ENCODE measurements at places on chromosomes 7 and 10.

DNA sequence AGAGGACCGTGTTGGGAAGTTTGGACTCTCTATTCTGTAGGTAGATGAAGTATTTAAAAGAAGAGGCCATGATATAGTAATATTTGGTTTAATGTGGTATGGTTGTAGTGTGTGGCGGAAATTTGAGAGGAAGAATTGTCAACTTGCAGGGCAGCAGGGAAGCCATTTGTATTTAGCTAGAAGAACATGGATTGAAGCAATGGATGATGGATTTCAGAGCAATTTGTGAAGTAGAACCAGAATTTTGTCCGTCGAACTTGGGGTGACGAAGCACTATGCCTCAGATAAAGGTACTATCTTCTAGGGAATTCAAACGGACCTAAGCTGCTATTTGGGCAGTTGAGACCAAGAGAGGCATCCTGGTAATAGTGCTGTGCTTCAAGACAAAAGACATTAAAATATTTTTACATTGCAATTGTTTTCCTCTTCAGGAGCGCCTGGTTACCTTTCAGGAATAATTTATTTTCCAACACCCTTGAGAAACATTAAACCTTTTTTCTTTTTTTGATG lies 615 bp upstream of the WBP1L start:
- no peak for DNase-seq

GRCh38 chr7:155278921-155279320 lies 18.8 kb upstream of the INSIG1 start:
- DNase-seq, result no peak

DNA sequence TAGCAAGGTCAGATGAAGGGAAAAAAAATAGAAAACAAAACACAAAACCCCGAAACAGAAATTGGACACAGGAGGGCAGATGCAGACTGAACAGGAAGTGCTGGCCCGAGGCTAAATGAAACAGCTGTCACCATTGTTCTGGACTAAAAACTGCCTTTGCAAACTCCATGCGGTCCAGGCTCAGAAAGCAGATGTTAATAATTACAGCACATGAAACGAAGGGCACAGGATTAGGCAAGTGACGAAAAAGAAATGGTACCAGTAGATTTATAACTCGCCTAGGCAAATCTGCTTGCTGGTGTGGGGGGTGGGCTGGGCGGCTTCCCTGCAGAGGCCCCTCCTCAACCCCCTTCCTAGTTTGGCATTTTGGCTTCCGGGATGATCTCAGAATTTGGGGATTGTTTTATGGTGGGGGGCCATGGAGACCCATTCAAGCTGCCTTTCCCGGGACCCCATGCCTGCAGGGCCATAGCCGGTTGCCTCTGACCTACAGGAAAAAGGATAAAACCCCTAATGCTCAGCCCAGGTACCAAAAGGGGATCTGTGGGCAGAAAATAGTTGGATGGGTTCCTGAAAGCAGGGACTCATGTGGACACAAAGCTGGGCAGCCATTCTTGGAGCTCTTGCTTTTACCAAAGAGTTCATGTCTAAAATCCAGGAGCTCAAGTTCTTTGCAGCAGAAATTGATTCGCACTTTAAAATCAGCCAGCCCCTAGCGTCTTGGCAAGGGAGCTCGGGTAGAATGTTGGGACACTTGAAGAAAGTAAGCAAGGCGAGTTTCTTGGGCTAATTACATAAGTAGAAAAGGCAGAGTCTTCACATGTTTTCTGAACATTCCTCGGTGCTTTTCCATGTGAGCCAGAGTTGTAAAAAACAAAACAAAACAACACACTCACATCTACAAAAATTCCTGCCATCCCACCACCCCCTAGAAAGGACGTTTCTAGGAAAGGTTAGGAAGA lies 39.0 kb upstream of the EMX2 start:
- peak; percentile 13 for DNase-seq

GRCh38 chr7:143321734-143322133 lies 5.8 kb downstream of the CLCN1 start:
- DNase-seq, result no peak

DNA sequence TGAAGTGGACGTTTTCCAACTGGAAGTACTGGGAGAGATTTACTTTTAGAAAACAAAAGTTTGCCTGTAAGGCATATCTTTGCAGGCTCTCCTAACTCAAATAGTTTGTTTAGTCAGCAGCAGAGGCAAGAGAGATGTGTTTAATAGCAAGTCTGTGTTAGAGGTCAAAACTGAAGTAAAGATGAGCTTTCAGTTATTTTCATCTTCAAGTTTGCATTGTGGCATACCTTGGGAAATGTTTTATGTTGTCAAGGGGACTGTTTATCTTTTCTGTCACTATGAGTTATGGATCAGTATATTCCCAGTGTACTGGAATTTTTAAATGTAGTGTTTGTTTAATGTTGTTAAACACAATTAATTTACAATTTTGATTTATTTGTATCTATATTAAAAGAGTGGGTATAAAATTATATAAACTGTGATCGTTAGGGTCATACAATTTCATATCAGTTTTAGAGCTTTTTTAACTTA lies 169.7 kb upstream of the PPP1R3A start:
- DNase-seq, result no peak

DNA sequence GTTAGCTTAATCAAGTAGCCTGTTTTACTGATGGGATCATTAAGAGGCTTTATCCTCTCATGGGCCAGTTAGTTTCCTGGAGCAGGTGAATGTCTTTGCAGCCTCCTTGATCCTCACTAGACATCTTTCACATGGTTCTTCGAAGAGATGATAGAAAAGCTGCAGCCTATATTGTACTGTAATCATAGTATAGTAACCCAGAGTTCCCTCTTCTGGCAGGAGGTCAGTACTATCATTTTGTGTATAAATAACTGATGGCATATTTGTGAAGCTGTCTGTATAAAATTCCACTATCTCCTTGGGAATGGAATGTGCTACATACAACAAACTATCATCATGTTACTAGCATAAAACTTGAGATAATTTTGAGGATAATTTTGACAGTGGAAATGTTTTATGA lies 123.8 kb upstream of the PRPS1L1 start:
- no peak for DNase-seq

GRCh38 chr10:77283326-77283725 lies 354.3 kb downstream of the KCNMA1 start:
- no peak for DNase-seq

DNA sequence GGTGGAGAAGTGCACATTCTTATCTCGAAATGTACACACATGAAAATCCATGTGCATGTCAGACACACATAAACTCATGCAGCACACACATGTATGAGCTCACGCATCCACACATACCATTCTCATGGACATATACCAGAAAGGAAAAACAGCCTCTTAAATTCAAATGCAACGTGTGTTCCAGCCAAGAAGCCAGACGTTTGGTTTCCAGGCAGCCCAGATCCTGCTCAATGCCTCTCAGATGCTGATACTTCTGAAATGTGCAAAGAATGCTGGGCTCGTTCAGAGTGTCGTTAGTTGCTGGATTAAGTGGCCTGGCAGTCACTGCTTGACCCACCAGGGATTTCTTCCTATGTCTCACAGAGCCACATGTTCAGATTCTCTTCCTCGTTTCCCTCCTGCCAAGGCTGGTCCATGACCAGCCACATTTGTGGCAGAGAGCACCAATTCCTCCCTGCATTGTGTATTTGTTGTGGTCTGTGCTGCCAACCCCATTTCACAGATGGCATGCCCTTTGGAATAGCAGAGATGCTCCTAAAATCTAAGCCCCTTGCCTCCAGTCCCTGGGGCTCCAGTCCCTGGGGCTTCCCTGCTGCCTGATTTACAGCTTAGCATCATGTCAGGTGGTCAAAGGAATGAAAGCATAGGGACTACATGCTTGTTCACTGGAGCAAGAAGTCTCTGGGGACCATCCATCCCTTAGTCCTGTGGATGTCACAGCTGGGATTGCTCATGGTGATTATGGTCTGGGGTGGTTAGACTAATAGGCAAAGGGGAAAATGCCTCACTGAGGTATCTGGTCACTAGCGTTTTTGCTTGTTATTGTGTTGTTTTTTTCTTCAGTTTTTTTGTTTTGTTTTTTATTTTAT lies 426.6 kb downstream of the PLXNA4 start:
- DNase-seq, result no peak

DNA sequence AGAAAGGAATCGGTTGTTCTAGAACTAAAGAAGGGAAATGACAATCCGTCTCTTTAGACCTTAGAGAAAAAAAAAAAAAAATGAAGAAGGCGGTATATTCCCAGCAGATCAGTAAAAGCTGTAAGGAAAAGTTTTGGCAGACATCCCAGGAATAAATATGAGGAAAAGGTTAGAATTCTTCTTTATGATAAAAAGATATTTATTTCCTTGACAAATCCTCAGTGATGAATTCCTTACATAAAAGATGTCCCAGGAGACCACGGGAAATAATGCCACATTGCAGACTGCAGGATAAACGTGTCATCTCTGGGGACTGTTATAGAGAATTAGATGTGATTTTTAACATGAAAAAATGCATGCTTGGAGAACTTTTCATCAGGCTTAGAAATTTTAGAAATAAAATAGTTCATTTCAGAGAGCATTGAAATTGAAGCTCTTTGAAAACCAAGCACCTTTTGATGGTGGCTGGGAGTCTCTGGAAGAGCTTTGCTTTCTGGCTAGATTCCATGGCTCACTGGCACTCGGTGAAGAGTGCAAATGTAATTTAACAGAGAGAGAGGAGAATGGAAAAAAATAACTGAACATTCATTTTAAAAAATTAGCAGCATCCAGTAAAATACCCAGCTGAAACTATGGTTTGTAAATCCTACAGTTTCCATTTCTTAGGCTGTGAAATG lies 98.2 kb downstream of the PRPF18 start:
- DNase-seq, result peak; percentile 49

DNA sequence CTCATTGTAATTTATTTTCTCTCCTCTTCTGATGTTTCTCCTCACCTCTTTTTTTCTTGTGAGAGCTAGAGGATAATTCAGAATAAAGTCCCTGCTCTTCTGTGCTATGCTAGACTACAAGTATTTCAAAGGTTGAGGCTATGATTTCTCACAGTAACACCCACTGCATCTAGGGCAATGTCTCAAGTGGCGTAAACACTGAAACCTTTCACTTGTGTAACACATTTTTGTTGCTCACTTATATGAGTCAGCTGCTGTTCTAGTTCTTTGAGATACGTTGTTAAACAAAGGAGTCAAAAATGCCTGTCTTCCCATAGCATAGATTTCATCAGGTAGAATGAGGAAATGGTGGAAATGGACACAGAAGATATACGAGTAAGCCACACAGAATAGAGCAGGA lies 305.1 kb upstream of the PITRM1 start:
- DNase-seq, result no peak
